Inflammatory macrophage treated with lipopolysaccharide for 4 hours (primary cell): ENCODE measurements at places on chromosomes 12 and 14.

DNA sequence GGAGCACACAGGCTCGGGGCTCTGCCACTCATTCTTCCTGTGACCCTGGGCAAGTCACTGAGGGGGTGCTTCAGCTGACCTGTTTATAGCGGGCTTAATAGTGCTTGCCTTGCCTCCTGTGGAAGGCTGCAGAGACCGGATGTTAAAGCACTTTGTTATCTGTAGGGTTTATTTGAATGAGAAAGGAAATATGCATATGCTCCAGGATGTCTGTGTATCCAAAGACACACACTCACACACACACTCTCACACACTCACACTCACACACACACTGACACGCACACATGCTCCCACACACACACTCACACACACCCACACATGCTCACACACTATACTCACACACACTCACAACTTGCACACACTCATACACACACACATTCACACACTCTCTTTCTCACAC, 56.1 kb upstream of the DDX11 start:
- no peak for DNase-seq

DNA sequence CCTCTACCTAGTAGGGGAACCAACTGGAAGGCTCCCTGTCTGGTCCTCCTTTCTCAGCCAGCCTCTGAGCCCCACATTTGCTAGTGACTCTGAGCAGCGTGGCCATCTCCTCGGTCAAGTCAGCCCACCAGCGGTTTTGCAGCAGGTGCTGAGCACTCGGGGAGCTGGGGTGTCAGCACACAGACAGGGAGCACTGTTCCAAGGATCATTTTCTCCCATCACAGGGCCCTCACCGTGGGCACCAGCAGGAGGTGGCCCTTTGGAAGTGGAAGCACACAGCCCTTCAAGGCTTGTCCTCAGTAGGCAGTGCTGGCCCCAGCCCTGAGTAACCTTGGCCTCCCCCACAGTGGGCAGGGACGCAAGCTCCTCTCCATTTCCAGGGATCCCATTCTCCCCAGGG, 24.1 kb upstream of the EML1 start:
- no peak for DNase-seq

DNA sequence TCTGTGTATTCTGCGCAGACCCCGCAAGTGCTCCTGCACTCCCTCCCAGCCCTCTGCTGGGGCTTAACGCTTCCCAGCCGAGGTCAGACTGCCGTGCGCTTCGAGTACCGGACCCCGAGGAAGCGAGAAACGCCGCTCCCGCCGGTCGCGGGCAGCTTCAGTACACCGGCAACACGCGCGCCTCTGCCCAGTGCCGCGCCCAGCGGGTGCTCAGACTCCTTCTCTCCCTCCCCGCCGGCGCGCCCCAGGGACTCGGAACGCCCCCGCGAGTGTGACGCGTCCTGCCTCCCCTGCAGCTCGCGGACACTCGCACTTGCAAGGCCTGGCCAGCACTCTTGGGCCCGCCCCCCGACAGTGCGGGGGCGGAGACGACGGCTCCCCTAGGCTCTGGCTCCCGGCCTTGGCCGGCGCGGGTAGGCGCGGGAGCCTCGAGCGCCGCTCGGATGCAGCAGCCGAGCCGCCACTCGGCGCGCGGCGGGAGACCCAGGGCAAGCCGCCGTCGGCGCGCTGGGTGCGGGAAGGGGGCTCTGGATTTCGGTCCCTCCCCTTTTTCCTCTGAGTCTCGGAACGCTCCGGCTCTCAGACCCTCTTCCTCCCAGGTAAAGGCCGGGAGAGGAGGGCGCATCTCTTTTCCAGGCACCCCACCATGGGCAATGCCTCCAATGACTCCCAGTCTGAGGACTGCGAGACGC, at the start of gene PTGER2:
TSS of gene PTGER2 (plus strand) at position 410 of the 692 bp plus-strand sequence. CDS start at position 647, 237 bp downstream.
- DNase-seq: peak; percentile 96

DNA sequence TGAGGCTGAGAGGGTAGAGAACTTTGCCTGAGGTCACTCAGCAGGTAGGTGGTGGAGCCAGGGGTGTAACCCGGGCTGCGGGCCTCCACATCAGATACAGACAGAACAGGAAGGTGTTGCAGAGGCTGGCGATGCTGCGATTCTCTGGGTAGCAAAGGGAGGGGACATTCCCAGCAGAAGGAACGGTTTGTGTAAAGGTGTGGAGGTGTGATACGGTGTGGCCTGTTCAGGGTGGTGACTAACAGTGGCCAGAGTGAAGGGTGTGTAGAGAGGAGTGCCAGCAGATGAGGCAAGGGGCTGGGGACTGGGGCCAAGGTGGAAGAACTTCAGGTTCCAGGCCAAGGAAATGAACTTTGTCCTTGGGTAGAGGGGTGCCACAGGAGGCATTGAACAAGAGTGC, 18.2 kb upstream of the FAIM2 start:
- no peak for DNase-seq

DNA sequence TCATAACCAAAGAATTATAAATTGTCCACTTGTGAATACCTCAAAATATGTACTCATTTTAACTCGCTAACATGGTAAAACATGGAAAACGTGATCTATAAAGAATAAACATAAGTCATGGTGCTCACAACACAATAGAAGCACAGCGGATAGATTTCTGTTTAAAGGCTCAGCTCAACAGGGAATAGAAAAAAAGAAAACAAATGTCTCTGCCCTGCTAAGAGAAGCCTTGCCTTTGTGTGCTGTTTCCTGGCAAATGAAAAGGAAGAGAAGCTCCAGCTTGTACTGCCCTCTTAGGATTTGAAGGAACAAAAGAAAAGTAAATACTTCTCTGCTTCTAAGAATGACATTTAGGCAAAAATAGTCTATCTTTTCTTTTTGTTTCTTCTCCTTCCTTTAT, 121.0 kb upstream of the KRR1 start:
- DNase-seq: no peak

DNA sequence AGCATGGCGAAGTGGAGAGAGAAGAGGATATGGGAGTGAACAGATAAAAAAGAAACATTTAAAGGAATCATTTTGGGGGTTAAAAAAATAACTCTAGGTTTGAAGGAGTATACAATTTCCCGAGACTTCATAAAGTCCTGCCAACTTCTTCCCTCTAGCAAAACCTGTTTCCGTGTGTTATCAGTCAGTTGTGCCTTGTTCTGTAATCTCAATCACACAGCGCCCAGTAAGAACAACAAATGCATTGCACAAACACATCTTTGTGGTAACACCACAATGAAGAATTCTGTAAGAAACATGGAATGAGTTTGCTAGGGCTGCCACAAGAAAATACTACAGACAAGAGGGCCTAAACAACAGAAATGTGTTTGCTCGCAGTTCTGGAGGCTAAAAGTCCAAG, 144.7 kb upstream of the FUT8 start:
- DNase-seq: no peak

- DNase-seq: no peak
Observed at GRCh38 chr12:122961531-122962329, 4.5 kb downstream of the ABCB9 start.

- DNase-seq: no peak
Observed at GRCh38 chr12:103373088-103373523, 122.7 kb downstream of the C12orf42 start.

DNA sequence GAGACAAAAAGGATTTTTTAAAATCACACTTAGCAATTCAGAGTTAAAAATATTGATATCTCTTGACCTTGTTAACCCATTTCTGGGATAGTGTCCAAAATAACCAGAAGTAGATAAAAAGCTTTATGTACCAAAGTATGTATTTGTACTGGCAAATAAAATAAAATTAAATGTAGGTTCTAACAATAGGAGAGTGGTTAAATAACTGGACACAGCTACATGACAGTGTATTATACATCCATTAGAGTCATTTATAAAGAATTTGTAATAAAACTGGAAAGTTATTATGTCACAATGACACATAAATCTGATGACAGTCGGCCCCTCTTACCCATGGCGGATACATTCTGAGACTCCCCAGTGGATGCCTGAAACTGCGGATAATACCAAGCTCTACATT, 34.0 kb downstream of the BMAL2 start:
- DNase-seq: no peak

GRCh38 chr12:29191267-29191850, 42.3 kb downstream of the FAR2 start:
- DNase-seq: no peak

DNA sequence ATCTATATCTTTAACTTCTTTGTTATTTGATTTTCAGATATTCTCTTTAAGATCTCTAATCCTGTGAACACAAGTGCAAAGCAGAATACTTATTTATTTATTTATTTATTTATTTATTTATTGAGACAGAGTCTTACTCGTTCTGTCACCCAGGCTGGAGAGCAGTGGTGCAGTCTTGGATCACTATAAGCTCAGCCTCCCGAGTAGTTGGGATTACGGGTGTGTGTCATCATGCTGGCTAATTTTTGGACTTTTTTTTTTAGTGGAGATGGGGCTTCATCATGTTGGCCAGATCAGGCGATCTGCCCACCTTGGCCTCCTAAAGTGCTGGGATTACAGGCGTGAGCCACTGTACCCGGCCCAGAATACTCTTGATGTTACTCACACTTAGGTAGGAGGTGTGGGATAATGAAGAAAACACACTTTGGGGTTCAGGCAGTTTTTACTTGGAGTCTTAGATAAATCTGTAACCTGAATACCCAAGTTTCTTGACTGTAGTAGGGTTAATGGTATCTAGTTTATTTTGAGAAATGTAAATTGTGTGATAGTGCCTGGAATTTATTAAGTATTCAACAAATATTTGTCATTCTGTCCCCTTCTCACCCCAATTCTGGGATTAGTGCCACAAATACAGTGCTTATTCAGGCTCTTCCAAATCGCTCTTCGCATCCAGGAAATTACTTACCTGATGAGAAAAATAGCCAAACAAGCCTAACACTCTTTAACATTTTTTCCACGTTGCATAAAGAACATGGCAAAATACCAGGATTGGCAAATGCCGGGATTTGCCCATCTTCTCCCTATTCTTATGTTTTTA, 33.0 kb downstream of the METAP2 start:
- DNase-seq: no peak

GRCh38 chr14:67133595-67134441, 55.4 kb upstream of the GARIN2 start:
- DNase-seq: no peak

GRCh38 chr12:27293463-27293862, 39.2 kb upstream of the BMAL2 start:
- DNase-seq: no peak

GRCh38 chr14:68225321-68225720, 405.7 kb downstream of the RAD51B start:
- DNase-seq: no peak

DNA sequence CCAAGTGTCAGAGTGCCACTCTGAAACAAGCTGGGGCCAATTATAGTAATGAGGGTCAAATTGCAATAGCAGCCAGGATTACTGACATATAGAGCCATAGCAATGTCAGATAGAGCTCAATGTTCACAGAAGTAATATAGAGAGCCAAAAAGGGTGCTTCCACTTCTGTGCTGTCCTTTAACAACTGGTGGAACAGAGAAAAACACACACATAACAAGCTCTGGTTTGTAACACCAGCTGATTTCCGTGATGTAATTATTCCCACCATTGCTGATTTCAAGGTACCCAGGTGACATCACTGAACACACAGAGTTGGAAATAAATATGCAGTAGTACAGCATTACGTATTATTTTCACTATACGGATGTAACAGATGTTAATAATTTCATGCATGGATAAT, 3.0 kb upstream of the CLEC2B start:
- no peak for DNase-seq

GRCh38 chr12:89417246-89417977, 65.1 kb upstream of the DUSP6 start:
- peak; percentile 64 for DNase-seq

GRCh38 chr14:50260511-50260910, 29.1 kb upstream of the SOS2 start:
- DNase-seq: peak; percentile 54

DNA sequence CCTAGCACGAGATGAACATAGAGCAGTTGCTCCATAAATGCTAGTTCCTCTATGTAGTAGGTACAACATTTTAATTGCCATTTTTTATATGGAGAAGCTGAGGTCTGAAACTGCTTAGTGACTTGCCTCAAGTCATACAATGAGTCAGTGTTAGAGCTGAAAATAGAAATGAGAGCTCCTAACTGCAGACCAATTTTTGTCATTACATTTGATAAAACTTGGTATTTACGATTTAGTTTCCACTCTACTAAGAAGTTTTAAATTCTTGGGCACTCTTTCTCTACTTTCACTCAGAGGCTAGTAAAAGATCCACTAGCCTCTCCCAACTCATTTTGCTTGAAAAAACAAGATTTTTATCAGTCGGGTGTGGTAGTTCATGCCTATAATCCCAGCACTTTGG, 8.1 kb upstream of the TMED10 start:
- peak; percentile 92 for DNase-seq

- peak; percentile 16 for DNase-seq
Observed at GRCh38 chr14:96816281-96816680, 19.1 kb downstream of the VRK1 start.

DNA sequence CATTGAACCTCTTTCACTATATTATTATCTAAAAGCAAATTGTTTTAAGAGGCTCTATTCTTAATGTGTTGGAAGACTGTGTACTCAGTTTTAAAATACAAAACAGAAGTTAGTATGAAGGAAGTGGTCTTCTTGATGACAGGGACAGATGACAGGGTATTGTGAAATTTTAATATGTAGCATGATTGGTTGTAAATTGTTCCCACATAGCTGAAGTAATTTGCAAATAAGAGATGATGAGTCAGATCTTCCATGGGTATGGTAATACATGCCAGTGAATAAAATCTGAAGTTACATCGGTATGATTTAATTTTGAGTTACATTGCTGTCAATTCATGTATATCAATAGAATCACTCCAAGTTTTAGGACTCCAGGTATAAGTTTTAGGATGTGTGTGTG, 454.8 kb downstream of the AEBP2 start:
- DNase-seq: peak; percentile 93

- no peak for DNase-seq
Observed at GRCh38 chr12:4331221-4331620, 10.2 kb downstream of the TIGAR start.

GRCh38 chr12:99020871-99021270, 375.8 kb downstream of the APAF1 start:
- no peak for DNase-seq

GRCh38 chr12:94503619-94504018, 44.0 kb upstream of the CEP83 start:
- no peak for DNase-seq

DNA sequence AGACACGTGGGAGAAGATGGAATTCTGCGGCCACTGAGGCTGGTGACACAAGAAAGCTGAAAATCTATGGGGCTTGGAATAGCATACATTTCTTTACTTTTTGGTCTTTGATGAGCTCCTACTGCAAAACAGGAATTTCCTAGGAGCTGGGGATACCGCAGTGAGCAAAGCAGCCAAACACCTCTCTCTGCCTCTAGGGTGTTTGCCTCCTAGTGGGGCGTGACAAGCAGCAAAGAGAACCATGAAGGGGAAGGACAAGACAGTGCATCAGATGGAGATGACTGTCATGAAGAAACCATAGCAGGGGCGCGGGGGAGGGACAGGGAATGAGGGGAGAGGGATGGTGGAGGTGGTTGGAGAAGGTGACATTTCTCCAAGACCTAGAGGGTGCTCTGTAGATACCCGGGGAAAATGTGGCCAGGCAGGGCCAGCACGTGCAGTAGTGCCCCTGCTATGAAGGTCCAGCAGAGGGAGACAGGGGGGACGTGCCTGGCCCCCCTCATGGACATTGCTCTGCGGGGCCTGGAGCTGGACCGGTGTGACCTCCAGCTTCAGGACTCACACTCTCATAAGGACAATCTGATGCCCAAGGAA, 58.6 kb downstream of the SERPINA3 start:
- no peak for DNase-seq
